ENCODE measurements at places on chromosomes 1 and 21.

DNA sequence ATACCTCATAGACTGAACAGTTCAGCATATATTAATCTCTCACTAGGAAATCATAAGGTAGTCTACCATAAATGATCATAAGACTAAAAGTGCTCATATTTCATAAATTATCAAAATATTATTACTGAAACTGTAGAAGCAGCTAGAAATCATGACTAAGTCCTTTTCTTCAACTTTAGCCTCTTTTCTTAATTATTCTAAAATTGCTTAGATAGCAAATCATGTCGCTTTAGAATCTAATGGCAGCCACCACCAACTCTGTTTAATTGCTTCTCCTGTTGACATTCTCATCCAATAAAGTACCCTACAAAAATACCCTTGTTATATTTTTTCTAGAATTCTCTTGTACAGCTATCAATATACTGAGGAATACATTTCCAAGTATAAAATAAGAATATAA is 102.9 kb downstream of the DENND1B start:
- DNase-seq: no peak

GRCh38 chr1:14439015-14439414 is 159.5 kb upstream of the KAZN start:
- no peak for DNase-seq

DNA sequence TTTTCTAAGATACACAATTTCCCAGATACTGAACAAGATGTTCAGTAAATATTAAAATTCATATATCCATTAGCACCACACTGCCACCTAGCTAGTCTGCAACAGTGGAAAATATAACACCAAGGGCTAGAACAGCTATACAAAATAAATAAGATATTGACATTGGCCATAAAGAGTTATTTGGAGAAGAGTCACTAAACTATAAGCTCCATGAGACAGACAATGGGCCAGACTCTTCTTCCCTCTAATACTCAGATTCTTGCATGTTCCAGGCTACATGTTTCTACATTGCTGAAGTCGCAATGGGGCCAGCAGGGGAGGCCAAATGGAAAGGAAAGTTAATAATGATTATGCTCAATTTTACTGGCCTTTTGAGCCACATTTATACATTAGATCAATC is 21.5 kb downstream of the SPATA6 start:
- DNase-seq: no peak

GRCh38 chr1:99748419-99748818 is 18.0 kb downstream of the FRRS1 start:
- DNase-seq: no peak

DNA sequence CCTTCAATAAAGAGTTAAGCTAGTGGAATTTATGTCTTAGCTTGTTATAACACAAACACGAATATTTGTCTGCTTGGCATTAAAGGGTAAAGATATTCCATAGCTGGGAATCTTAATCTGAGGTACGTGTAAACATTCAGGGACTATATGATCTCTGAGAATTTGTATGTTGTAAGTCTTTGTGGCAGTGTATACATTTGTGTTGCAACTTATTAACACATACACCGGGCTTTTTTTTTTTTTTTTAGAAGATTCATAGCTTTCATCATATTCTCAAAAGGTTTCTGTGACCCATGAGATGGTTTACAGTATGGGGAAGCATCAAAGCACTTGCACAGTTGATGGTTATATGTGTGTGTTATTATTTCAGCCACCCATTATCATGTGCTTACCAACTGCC is 3.0 kb downstream of the GGPS1 start:
- DNase-seq: no peak

DNA sequence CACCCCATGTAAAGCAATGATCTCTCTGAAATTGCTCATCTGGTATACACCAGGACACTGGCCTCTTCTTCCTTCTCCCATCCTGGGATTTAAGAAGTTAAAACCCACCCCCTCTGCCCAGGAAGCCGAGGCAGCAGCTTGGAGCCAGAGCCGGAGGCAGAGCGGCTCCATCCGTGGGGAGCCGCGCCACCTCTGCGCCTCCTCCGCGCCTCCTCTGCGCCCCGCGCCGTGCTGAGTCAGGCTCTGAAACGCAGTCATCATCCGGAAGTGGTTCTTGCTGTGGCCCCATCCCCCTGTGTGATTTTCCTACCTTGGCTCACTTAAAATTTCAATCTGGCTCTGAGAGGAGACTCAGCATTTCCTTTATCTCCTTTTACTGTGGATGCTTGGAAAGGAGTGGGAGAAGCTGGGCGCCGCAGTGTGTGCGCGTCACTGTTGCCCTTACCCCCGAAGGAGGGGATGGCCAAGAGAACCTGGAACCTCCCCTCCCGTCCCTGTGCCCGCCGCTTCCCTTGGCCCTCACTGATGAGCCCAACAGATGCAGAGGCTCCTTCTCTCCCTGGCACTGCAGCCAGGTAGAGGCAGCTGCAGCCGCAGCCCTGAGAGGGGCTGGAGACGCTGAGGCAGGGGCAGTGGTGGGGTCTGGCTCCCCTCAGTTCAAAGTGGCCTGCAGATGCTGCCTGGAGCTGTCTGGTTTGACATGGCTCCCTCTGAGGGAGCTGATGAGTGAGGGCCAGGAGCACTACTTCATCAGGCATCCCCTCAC is 15.3 kb upstream of the NPHP4 start:
- DNase-seq: no peak

- DNase-seq: no peak
Measured at GRCh38 chr1:11518791-11519628, 40.1 kb downstream of the DISP3 start.

DNA sequence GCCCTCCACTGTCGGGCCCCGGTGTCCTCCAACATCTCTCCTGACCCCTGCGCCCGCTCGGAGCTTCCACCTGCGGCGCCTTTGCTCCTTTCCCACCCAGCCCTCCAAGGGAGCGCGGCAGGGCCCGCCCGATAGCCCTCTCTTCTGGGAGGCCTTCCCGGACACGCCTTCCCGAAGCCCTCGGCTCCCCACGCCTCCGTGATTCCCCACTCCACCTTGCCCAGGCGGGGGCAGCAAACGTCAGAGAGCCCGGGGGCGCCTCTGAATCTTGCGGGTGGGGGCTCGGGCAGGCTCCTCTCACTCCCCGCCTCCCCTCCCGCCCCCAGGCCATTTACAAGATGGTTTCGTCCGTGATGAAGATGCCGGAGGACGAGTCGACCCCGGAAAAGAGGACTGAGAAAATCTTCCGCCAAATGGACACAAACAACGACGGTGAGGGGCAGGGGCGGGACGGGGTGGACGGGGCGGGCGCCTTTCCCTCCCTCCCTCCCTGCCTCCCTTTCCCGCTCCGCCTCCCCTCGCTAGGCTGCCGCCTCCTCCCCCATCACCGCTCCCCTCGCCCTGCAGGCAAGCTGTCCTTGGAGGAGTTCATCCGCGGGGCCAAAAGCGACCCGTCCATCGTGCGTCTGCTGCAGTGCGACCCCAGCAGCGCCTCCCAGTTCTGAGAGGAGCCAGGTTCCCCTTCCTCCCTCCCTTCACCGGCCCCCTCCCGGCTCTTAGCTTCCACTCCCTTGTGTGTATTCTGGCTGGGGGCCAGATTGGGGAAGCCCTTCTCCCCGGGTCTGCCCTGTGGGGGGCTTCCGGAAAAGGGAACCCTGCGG is 7.1 kb downstream of the HPCA start:
- DNase-seq: no peak

GRCh38 chr1:221180704-221181368 is 301.6 kb downstream of the HLX start:
- no peak for DNase-seq

GRCh38 chr1:966135-966703 is at the start of gene PLEKHN1:
Gene PLEKHN1 (plus strand): TSS chr1:966482. CDS start chr1:966532, 50 bp downstream.
- no peak for DNase-seq

DNA sequence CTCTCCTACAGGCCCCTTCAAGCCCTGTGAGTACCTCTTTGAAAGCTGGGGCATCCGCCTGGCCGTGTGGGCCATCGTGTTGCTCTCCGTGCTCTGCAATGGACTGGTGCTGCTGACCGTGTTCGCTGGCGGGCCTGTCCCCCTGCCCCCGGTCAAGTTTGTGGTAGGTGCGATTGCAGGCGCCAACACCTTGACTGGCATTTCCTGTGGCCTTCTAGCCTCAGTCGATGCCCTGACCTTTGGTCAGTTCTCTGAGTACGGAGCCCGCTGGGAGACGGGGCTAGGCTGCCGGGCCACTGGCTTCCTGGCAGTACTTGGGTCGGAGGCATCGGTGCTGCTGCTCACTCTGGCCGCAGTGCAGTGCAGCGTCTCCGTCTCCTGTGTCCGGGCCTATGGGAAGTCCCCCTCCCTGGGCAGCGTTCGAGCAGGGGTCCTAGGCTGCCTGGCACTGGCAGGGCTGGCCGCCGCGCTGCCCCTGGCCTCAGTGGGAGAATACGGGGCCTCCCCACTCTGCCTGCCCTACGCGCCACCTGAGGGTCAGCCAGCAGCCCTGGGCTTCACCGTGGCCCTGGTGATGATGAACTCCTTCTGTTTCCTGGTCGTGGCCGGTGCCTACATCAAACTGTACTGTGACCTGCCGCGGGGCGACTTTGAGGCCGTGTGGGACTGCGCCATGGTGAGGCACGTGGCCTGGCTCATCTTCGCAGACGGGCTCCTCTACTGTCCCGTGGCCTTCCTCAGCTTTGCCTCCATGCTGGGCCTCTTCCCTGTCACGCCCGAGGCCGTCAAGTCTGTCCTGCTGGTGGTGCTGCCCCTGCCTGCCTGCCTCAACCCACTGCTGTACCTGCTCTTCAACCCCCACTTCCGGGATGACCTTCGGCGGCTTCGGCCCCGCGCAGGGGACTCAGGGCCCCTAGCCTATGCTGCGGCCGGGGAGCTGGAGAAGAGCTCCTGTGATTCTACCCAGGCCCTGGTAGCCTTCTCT is 23.5 kb downstream of the UBE2T start:
- no peak for DNase-seq

DNA sequence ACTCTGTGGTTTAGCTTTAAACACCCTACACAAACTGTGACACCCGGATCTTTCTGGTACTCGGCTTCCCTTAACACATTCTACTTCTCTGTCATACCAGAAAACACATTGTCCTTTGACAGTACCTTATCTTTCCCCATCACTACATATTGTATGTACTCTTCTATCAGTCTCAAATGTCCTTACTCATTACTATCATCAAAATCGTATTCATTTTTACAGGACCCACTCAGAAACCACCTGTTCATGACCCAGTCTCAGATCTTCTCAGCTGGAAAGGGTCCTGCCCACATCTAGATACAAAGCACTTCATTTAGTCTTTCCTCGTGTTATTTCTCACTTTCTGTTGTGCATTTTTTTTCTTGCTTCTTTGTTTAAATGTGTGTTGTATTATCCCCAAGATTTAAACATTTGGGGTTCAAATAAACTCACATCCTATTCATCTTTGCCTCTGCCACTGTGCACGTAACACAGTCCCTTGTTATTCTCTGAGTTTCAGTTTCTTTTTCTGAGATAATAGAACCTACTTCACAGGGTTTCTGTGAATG is 27.7 kb downstream of the CD34 start:
- no peak for DNase-seq

GRCh38 chr1:221715321-221716169 is 26.3 kb downstream of the DUSP10 start:
- no peak for DNase-seq

GRCh38 chr1:89179343-89179742 is 3.5 kb upstream of the GBP7 start:
- DNase-seq: no peak

GRCh38 chr1:204889681-204890383 is 19.2 kb downstream of the NFASC start:
- DNase-seq: no peak

- no peak for DNase-seq
Measured at GRCh38 chr1:235181561-235182245, 20.7 kb upstream of the RBM34 start.

- peak; percentile 62 for DNase-seq
Measured at GRCh38 chr1:27556781-27557595, 47.0 kb downstream of the AHDC1 start.

DNA sequence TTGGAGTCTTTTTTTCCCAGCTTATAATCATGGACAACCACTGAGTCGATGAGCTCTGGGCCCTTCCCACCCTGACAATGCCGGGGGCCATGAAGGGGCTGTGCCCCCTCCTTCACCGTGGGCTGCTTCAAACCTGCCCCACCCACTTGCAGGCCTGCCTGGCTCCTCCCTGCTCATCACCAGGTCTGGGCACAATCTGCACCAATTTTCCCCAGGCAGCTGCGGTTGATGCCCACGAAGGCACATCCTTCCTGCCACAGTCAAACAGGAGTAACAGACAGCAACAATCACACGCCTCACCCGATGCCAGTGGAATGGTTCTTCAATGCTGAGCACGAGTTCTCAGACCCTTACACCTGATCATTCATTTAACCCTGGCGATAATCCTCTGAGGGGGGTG is 18.9 kb downstream of the PGLYRP3 start:
- DNase-seq: no peak

GRCh38 chr1:2569060-2569459 is 12.9 kb downstream of the TNFRSF14 start:
- no peak for DNase-seq

- DNase-seq: no peak
Measured at GRCh38 chr1:167198518-167199133, 22.1 kb upstream of the POU2F1 start.

GRCh38 chr21:42942244-42942643 is 16.8 kb upstream of the ERVH48-1 start:
- DNase-seq: no peak

DNA sequence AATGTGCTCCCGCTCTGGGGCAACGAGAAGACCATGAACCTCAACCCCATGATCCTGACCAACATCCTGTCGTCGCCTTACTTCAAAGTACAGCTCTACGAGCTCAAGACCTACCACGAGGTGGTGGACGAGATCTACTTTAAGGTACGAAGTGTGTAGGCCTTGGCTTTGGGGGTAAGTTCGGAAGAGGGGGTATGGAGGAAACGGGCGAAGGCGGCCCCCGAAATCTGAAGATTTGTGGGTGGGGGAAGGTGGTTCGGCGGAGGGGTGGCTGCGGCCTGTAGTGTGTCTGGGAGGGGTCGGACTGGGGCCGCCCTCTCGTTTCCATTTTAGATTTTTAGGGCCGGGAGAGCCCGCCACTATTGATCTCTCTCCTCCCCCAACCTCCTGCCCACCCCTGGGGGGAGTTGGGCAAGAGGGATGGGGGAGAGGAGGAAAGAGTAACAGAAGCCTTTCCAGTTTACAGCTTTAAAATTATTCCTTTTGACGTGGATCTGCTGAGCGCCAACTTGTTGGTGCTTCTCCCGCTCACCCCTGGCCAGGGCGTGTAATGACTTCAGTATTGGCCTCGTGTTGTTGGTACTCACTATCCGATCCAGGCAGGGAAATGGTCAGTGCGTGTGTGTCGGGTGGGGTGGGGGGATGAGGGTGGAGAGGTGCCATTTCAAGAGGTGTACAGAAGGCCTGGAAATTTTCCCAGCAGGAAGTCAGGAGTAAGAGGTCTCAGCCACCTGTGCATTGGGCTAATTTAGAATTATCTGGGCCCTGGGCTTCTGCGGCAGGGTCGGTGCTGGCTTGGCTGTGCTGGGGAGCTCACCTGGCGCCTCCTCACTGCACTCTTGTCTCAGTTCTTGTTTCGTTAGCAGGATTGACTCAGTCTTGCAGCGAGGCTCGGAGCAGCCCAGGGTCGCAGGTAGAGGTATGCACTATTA is 880 bp downstream of the PRPF38B start:
- DNase-seq: no peak

GRCh38 chr1:113792471-113792870 is 19.8 kb downstream of the RSBN1 start:
- no peak for DNase-seq

Data from stimulated activated CD4-positive, alpha-beta T cell treated with anti-CD3 and anti-CD28 coated beads, Interleukin-1b, Interleukin-23, amount 100 ng/mL, for 1 hour (primary cell).